ENCODE measurements at places on chromosomes 5 and 9. TPM values are rescaled to one million over a fixed set of nuclear protein-coding genes. Genes with fewer than 3 reads are reported as not detected.

The PCSK1 gene
- not detected for polyA plus RNA-seq

The TMEM171 gene
- not detected for polyA plus RNA-seq

The PCDHGB3 gene
- not detected for polyA plus RNA-seq

The ANKRD31 gene
- polyA plus RNA-seq = 0.10 TPM

The C5orf24 gene
- polyA plus RNA-seq = 9.4 TPM

The AFF4 gene
- 28.5 TPM for polyA plus RNA-seq

The MAMDC2 gene
- not detected for polyA plus RNA-seq

The RALGDS gene
- 16.9 TPM for polyA plus RNA-seq

The OGN gene
- polyA plus RNA-seq = 0.33 TPM

The CEP72 gene
- polyA plus RNA-seq = 5.4 TPM

The STARD4 gene
- 6.1 TPM for polyA plus RNA-seq

The TAF11L5 gene
- polyA plus RNA-seq = not detected

The CCDC192 gene
- polyA plus RNA-seq = not detected

The CDO1 gene
- polyA plus RNA-seq = not detected

The FGF1 gene
- not detected for polyA plus RNA-seq

The FOXB2 gene
- polyA plus RNA-seq = not detected

The PCDHA11 gene
- polyA plus RNA-seq = not detected

The SMIM33 gene
- polyA plus RNA-seq = not detected

The ANKRD18A gene
- polyA plus RNA-seq = not detected

The ENHO gene
- not detected for polyA plus RNA-seq

The RFK gene
- 18.6 TPM for polyA plus RNA-seq

The NUTM2G gene
- polyA plus RNA-seq = 0.19 TPM

The GHR gene
- polyA plus RNA-seq = not detected

The FXN gene
- polyA plus RNA-seq = 44.7 TPM

The SNX24 gene
- 2.5 TPM for polyA plus RNA-seq

The INSL6 gene
- polyA plus RNA-seq = 0.38 TPM

The PCDHAC1 gene
- not detected for polyA plus RNA-seq

The MYOT gene
- polyA plus RNA-seq = 0.94 TPM

The RANBP3L gene
- not detected for polyA plus RNA-seq

The FOCAD gene
- polyA plus RNA-seq = 5.3 TPM

The BAG1 gene
- 89.3 TPM for polyA plus RNA-seq

The PRR16 gene
- not detected for polyA plus RNA-seq

The REEP2 gene
- not detected for polyA plus RNA-seq

The CCL21 gene
- polyA plus RNA-seq = not detected

The AIF1L gene
- not detected for polyA plus RNA-seq

The DMRT3 gene
- not detected for polyA plus RNA-seq

The ADAMTSL1 gene
- not detected for polyA plus RNA-seq

The HINT1 gene
- 343 TPM for polyA plus RNA-seq

The IL3 gene
- not detected for polyA plus RNA-seq

The IFNB1 gene
- not detected for polyA plus RNA-seq

The IFNE gene
- polyA plus RNA-seq = not detected

The SLC22A4 gene
- polyA plus RNA-seq = not detected

The HSD17B3 gene
- polyA plus RNA-seq = not detected

The SPINK7 gene
- polyA plus RNA-seq = not detected

The FBN2 gene
- polyA plus RNA-seq = not detected

The MYO10 gene
- not detected for polyA plus RNA-seq

The VCAN gene
- polyA plus RNA-seq = 1.6 TPM

The C1QTNF2 gene
- polyA plus RNA-seq = not detected

The TXNDC15 gene
- polyA plus RNA-seq = 14.2 TPM

The ADGRD2 gene
- polyA plus RNA-seq = not detected

The PCDHB6 gene
- not detected for polyA plus RNA-seq

The TGFBI gene
- 7.1 TPM for polyA plus RNA-seq

The DAB2 gene
- polyA plus RNA-seq = 0.20 TPM

The CDKN2B-AS1 gene
- polyA plus RNA-seq = not detected

The CARTPT gene
- not detected for polyA plus RNA-seq

The SLC46A2 gene
- not detected for polyA plus RNA-seq

The SLC45A2 gene
- not detected for polyA plus RNA-seq

Data from IgD-negative memory B cell (primary cell).